Heart left ventricle (tissue), 16 donors: ENCODE measurements at places on chromosomes 2 and 18. TPM values are rescaled to one million over a fixed set of nuclear protein-coding genes. Genes with fewer than 3 reads are reported as not detected.

GRCh38 chr2:122182616-122183355 is 427.3 kb downstream of the TSN start:
- DNase-seq, result no peak
- H3K36me3 ChIP-seq, result no peaks in the 10 kb centered on the region
- H3K4me1 ChIP-seq, result no peaks in the 10 kb centered on the region
- no peak overlapping the region for H3K4me3 ChIP-seq
- no peaks in the 10 kb centered on the region for H3K27me3 ChIP-seq
- no peak overlapping the region for H3K27ac ChIP-seq

Gene GPR35
- 1.1 TPM for total RNA-seq

- no peaks in the 10 kb centered on the region for H3K4me1 ChIP-seq
- H3K27ac ChIP-seq, result no peak overlapping the region
- H3K4me3 ChIP-seq, result no peak overlapping the region
- DNase-seq, result no peak
- no peaks in the 10 kb centered on the region for H3K27me3 ChIP-seq
Measured at GRCh38 chr2:231589656-231590055, 3.0 kb upstream of the TEX44 start.

Gene MOGAT1
- total RNA-seq, result 0.56 TPM

Gene IL37
- total RNA-seq, result not detected

DNA sequence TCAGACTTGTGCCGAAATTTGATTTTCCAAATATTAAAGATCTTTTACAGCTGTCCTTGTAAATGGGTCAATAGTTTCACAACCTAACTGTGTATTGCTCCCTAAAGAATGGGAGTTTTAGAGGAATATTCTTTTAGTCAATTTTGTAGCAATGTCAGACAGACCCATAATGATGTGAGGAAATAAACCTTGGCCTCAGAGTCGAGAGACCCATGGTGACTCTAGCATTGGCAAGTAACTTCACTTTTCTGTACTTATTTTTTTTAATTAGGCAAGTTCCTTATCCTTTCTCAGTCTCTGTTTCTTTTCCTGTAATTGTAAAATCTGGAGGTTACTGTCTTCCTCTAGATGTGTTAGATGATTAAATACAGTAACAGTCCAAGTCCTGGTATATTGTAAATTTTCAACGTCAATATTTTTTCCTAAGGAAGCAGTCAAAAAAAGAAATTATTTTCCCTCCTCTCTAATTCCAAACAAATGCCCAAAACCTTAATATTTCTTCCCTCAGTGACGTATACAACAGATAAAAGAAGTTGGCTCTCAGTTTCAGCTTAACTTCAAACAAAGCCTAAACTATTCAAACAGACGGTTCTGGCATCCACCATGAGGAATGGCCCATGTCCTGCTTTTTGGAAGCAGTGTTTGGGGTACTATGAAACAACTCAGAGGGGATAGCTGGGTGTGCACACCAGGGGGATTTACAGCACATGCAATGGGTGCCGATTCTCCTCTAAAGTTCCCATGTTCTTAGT is 466.7 kb downstream of the TNS1 start:
- no peaks in the 10 kb centered on the region for H3K4me1 ChIP-seq
- no peak overlapping the region for H3K27ac ChIP-seq
- DNase-seq, result no peak
- H3K27me3 ChIP-seq, result no peaks in the 10 kb centered on the region
- H3K4me3 ChIP-seq, result no peak overlapping the region

Gene CEBPZ
- total RNA-seq, result 26.8 TPM

Gene C2orf80
- total RNA-seq, result not detected

Gene CNDP2
- total RNA-seq, result 50.7 TPM

Gene MYO5B
- total RNA-seq, result 4.5 TPM

Gene CREG2
- 0.61 TPM for total RNA-seq

DNA sequence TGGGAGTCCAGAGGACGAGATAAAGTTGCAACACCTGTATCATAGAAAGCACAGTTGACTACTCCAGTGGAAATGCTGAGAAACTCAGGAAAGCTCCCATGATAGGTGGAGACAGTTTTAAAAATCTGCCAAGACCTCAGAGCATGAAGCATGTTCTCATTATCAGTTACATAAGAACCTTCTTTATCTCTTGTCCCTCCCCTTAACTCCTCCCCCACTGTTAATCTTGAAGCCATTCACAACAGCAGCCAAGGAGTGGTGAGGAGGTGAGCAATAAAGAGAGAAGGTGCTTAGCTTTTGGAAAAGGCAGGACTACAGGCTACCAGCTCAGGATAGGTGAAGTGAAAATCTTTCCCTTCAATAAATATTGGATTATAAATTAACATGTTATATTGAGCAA is 657.9 kb downstream of the NYAP2 start:
- H3K27ac ChIP-seq, result no peak overlapping the region
- no peaks in the 10 kb centered on the region for H3K4me1 ChIP-seq
- no peaks in the 10 kb centered on the region for H3K27me3 ChIP-seq
- no peaks in the 10 kb centered on the region for H3K36me3 ChIP-seq
- no peak overlapping the region for H3K4me3 ChIP-seq

DNA sequence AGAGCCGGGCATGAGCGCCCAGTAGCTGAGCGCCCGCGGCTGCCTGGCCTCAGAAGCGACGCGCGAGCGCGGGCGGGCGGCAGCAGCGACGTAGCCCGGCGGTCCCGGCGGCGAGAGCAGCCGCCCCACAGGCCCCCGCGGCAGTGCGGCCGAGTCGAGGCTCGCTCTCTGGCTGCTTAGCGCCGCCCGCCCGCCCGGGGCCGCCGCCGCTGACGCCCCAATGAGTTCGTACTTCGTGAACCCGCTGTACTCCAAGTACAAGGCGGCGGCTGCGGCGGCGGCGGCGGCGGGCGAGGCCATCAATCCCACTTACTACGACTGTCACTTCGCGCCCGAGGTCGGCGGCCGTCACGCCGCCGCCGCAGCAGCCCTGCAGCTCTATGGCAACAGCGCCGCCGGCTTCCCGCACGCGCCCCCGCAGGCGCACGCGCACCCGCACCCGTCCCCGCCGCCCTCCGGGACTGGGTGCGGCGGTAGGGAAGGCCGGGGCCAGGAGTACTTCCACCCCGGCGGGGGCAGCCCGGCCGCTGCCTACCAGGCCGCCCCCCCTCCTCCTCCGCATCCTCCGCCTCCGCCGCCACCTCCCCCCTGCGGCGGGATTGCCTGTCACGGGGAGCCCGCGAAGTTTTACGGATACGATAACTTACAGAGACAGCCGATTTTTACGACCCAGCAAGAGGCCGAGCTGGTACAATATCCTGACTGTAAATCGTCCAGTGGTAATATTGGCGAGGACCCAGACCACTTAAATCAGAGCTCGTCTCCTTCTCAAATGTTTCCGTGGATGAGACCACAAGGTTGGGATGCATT is 847 bp downstream of the HOXD8 start:
- no peaks in the 10 kb centered on the region for H3K36me3 ChIP-seq
- peak overlapping the region; percentile 15 for H3K4me3 ChIP-seq
- DNase-seq, result no peak
- H3K4me1 ChIP-seq, result no peaks in the 10 kb centered on the region
- H3K27me3 ChIP-seq, result peaks cover 95% of the 10 kb centered on the region

- H3K36me3 ChIP-seq, result no peaks in the 10 kb centered on the region
- no peak for DNase-seq
- peaks cover 33% of the 10 kb centered on the region for H3K27me3 ChIP-seq
- H3K27ac ChIP-seq, result no peak overlapping the region
Measured at GRCh38 chr2:233976690-233977294, 59.6 kb downstream of the TRPM8 start.

Gene EFHD1
- total RNA-seq, result 20.7 TPM

DNA sequence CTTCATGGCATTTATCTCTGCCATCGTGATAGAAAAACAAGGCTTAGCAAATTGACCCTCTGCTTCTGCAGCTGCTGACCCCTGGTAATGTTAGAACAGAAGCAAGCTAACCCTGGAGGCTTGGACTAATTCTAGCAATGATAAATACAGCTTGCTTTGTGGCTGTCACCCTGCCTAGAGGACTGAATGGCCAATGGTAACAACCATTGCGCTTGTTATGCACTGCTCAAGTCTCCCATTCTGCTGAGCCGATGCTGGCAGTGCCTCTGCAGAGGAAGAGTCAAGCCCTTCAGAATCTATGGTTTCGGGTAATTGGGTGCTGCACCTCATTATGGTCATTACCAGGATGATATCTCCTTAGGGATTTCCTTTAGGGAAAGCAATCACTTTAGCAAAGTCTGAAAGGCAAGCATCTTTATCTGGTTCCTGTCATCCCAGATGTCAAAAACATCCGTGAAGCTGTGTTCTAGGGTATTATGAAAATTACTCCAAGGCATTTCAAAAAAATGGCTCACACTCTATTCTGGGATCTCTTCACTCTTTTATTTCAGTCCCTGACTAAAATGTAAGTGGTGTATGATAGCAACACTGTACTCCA is 186.8 kb upstream of the DLGAP1 start:
- no peak for DNase-seq
- H3K4me3 ChIP-seq, result no peak overlapping the region
- H3K36me3 ChIP-seq, result no peaks in the 10 kb centered on the region
- H3K27me3 ChIP-seq, result no peaks in the 10 kb centered on the region

GRCh38 chr2:96505231-96505889 is at the start of gene NEURL3:
NEURL3 (minus strand) TSS chr2:96505357; CDS start chr2:96505286, 71 bp downstream.
- peaks cover 29% of the 10 kb centered on the region for H3K4me1 ChIP-seq
- DNase-seq, result no peak
- H3K36me3 ChIP-seq, result no peaks in the 10 kb centered on the region
- H3K27me3 ChIP-seq, result peaks cover 5% of the 10 kb centered on the region
- H3K4me3 ChIP-seq, result no peak within 1 kb of the TSS

- H3K4me1 ChIP-seq, result no peaks in the 10 kb centered on the region
- no peak overlapping the region for H3K4me3 ChIP-seq
- H3K36me3 ChIP-seq, result no peaks in the 10 kb centered on the region
- H3K27me3 ChIP-seq, result no peaks in the 10 kb centered on the region
- H3K27ac ChIP-seq, result no peak overlapping the region
Measured at GRCh38 chr18:28792404-28793086, 615.6 kb upstream of the CDH2 start.

Gene MDH1B
- 0.60 TPM for total RNA-seq

- H3K4me1 ChIP-seq, result no peaks in the 10 kb centered on the region
- no peak overlapping the region for H3K27ac ChIP-seq
- no peak overlapping the region for H3K4me3 ChIP-seq
- H3K27me3 ChIP-seq, result no peaks in the 10 kb centered on the region
- H3K36me3 ChIP-seq, result no peaks in the 10 kb centered on the region
Measured at GRCh38 chr2:174158003-174158402, 90.3 kb downstream of the OLA1 start.

Gene MFF
- total RNA-seq, result 117 TPM

Gene MAP4K4
- 89.7 TPM for total RNA-seq

- H3K4me1 ChIP-seq, result no peaks in the 10 kb centered on the region
- DNase-seq, result no peak
- peak overlapping the region; percentile 24 for H3K27ac ChIP-seq
- H3K4me3 ChIP-seq, result no peak overlapping the region
- no peaks in the 10 kb centered on the region for H3K36me3 ChIP-seq
Measured at GRCh38 chr2:37774976-37775907, 103.8 kb upstream of the CDC42EP3 start.

Gene EVA1A
- 0.93 TPM for total RNA-seq

GRCh38 chr2:7780321-7780720 is 863.1 kb downstream of the RNF144A start:
- H3K4me3 ChIP-seq, result no peak overlapping the region
- no peaks in the 10 kb centered on the region for H3K4me1 ChIP-seq
- no peak for DNase-seq
- H3K36me3 ChIP-seq, result no peaks in the 10 kb centered on the region

Gene PTPRN
- total RNA-seq, result 0.93 TPM

Gene LIMS4
- 3.2 TPM for total RNA-seq

GRCh38 chr2:75390169-75390568 is 170.6 kb downstream of the EVA1A start:
- no peak for DNase-seq
- H3K27me3 ChIP-seq, result peaks cover 3% of the 10 kb centered on the region
- no peaks in the 10 kb centered on the region for H3K4me1 ChIP-seq
- no peak overlapping the region for H3K27ac ChIP-seq
- H3K4me3 ChIP-seq, result no peak overlapping the region
- H3K36me3 ChIP-seq, result no peaks in the 10 kb centered on the region

Gene KIF3C
- total RNA-seq, result 3.8 TPM

GRCh38 chr2:10035053-10035422 is 8.3 kb upstream of the KLF11 start:
- H3K27ac ChIP-seq, result peak overlapping the region; percentile 82
- peaks cover 50% of the 10 kb centered on the region for H3K4me1 ChIP-seq
- no peak overlapping the region for H3K4me3 ChIP-seq
- peak; percentile 15 for DNase-seq
- H3K36me3 ChIP-seq, result no peaks in the 10 kb centered on the region

Gene CNDP1
- total RNA-seq, result not detected

Gene LRRTM1
- total RNA-seq, result 0.17 TPM

DNA sequence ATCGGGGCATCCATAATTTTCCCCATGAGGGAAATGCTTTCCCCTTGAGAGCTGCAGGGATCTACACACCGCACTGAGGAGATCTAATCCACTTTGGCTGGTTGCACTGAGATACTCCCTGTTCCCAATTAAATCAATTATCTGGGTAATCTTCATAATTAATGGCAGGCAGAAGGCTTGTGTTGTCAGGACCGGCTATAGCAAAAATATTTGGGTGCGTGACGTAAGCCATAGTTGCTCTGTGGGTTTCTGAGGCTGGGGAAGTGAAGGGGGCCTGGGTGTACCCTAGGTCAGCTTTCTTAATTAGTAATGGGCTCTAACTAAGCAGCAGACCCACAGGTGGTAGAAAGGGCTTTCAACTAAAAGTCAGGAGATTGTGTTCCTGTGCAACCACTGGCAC is 62.8 kb upstream of the UPP2 start:
- H3K4me1 ChIP-seq, result no peaks in the 10 kb centered on the region
- DNase-seq, result no peak
- H3K4me3 ChIP-seq, result no peak overlapping the region
- no peaks in the 10 kb centered on the region for H3K27me3 ChIP-seq
- no peaks in the 10 kb centered on the region for H3K36me3 ChIP-seq

Gene SERPINB11
- not detected for total RNA-seq

DNA sequence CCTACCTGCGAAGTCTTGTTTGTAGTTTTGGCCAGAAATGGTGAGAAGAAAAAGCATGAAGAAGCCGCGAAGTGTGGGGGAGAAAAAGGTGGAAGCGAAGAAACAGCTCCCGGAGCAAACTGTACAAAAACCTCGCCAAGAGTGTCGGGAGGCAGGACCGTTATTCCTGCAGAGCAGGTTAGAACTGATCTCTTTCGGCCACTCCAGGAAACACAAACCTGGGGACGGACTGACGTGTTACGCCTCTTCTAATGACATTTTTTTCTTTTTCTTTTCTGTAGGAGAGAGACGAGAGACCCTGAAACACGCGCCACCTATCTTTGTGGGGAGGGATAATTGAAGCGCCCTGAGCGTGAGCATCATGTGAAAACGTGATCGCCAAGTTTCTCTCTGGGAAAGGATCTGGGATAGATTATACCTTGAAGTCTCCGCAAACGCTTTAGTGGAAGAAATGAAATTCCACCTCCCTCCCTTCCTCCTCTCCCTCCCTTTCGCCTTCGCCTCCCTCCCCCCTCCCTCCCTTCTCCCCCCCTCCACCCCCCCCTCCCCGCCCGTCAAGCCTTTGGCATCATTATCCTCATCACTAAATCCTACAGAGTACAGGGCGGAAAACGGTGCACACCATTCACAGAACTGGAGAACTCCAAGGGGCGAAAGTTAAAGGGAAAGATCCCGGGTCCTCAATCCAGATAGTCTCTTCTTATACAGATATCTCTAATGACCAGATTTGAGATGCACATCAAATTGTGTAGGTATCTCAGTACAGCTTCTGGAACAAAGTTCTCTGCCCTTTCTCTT is at the start of gene ZEB2:
ZEB2 (minus strand) TSS at position 186 of the 798 bp plus-strand sequence. CDS start 2,769 bp downstream, outside the sequence.
- peaks cover 8% of the 10 kb centered on the region for H3K4me1 ChIP-seq
- H3K4me3 ChIP-seq, result peak within 1 kb of the TSS; percentile 79

Gene LRRFIP1
- total RNA-seq, result 78.7 TPM

- no peak for DNase-seq
- no peak overlapping the region for H3K4me3 ChIP-seq
- no peaks in the 10 kb centered on the region for H3K4me1 ChIP-seq
- no peak overlapping the region for H3K27ac ChIP-seq
Measured at GRCh38 chr2:210955591-210955990, 399.2 kb downstream of the CPS1 start.
